ENCODE measurements at places on chromosomes 4 and X.

GRCh38 chr4:13496605-13497004, 12.5 kb upstream of the RAB28 start:
- no peak for DNase-seq

- DNase-seq = no peak
These were observed 765.3 kb upstream of the GRIA3 start for GRCh38 chrX:122418758-122419157.

- DNase-seq = no peak
These were observed 35.3 kb upstream of the TENM3 start for GRCh38 chr4:182207830-182208396.

DNA sequence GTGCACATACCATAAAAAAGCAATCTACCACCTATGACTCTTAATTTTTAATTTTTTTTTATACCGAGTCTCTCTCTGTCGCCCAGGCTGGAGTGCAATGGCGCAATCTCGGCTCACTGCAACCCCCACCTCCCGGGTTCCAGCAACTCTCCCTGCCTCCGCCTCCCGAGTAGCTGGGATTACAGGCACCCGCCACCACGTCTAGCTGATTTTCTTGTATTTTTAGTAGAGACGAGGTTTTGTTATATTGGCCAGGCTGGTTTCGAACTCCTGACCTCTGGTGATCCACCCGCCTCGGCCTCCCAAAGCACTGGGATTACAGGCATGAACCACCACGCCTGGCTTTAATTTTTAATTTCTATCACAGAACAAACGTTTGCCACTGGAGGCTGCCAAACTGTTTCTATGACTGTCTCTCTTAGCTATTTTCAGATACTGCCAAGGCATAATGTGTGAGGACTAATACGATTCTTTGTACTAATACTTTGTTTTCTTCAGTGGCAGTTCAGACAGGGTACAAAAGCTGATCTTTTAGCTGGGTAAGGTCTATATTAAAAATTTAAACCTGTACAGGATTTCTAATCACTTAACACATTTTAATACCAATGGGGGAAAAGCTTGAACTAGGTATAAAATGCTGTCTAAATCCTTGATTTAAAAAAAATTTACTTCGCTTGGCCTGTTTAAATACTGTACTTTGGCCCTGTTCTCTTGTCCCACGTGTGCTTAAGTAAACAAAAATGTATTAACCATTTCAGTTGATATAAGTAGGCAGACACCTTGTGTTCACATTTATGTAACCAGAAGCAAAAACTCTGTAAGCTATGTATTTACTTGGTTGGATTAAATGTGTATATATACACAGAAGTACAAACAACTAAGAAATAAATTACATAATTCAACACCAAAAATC, 2.3 kb downstream of the PGRMC2 start:
- no peak for DNase-seq

GRCh38 chr4:117817301-117817700, 217.0 kb upstream of the NDST3 start:
- DNase-seq = no peak

DNA sequence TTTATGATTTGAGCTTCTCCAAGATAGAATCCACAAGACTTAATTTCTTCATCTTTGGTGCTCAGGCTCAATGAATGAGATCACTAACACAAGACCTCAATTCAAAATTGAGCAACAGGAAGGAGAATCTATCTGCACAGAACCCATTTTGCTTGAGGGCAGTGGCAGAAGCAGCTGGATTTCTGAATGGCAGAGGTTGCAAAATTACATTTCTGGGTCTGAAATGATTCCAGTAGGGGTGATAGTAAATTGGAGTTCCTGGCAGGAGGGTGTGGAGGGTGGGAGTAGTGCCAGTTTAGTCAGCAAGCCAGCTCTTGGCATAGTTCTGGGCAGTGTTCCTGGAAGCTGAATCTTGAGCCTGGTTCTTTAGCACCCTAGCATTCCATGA, 281.1 kb downstream of the SLC7A11 start:
- DNase-seq = no peak

- DNase-seq = no peak
These were observed 156.4 kb downstream of the PPARGC1A start for GRCh38 chr4:23733476-23733875.

DNA sequence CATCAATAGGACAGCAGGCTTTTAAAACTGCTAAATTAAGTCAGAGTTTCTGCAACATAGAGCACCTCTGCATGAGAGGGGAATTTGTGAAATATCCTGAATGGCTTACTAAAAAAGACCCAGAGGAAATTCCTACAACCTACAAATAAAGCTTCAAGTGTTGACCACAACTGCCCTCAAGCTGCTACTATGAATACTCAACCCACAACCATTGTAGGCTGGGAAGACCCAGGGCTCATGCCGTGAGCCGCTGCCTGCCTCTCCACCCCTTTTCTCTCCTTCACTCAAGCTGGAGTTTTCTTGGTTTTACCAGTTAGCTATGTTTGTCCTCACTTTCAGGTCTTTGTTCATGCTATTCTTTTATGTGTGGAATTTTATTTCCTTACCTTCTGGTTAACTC, 151.6 kb downstream of the EMCN start:
- no peak for DNase-seq

DNA sequence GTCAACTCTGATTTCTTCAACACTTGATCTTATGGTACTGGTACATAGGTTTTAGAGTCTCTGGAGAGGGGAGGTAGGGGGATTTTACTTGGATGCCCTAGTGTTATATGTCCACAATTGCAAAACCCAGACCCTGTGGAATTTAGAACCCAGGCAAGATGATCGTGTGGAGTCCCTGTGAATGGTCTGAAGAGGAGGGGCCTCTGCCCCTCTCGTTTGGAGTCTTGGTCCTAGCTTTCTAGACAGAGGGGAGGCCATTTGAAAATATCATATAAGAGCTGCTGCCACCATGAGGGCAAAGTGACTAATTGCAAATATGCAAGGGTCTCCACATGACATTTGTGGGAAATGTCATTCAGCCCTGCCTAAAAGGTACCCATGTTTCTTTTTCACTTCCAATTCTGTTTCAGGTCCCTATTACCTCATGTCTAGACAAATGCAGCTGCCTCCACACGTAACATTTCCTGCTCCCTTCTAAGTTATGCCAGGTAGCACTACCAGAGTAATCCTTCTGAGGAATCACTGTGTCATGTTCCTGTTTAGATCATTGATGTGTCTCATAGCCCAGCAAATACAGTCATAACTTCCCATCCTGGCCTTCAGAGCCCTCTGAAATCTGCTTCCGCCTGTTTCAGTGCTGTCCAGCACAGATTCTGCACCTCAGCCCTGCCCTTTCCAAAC, 126.8 kb downstream of the KLHL8 start:
- DNase-seq = peak; percentile 29

- DNase-seq = no peak
These were observed 86.0 kb downstream of the EVC start for GRCh38 chr4:5796976-5797375.

DNA sequence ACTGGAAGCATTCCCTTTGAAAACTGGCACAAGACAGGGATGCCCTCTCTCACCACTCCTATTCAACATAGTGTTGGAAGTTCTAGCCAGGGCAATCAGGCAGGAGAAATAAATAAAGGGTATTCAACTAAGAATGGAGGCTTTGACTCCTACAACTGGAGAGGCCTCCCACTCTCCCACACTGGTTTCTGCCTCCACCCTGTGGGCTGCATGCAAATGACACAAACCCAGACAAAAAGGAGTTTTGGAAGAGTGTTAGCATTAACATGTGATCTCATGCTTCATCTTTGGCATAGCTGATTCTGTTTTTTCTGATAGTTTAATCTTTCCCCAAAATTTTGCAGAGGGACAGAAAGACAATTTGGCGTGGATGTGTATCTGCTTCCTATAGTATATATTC, 80.8 kb upstream of the IQCM start:
- DNase-seq = no peak

DNA sequence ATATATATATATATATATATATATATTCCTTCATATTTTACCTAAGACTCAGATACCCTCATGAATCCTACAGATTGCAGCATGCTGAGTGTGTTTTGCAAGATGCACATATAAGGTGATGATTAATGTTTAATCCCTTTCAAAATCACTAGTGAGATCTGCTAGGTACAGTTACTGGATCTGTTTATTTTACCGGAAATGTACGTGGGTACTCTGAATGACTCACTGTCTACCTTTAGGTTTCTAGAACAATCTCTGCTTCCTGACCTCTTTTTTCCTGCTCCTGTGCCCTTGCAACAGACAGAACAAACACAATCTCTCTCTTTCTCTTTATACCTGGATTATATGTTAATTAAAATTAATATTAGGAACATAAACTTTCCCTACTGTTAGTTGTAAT, 379.6 kb downstream of the FAM133A start:
- DNase-seq = no peak

DNA sequence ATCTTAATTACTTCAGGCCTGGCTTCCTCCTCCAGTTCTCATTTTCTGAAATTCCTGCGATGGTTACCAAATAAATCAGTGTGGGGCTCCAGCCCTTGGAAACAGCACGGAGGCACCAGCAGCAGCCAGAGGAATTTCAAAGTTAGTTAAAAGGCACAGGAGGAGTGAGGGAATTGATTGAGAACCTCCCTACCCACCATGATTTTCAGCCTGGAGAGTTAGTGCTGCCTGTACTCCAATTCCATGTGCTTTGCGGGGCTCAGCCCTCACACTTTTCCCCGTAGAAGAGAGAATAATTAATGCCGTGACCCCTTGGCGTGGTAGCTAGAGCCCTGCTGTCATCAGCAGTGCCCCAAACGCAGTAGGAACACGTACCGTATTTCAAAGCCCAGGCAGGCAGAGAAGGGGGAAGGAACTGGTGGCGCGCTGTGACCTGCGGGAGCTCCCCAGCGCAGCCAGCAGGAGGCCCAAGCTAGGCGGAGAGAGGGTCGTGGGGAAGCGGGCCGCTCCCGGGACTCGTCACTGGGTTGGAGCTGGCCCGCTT, 84.0 kb upstream of the IGFBP7 start:
- DNase-seq = no peak

DNA sequence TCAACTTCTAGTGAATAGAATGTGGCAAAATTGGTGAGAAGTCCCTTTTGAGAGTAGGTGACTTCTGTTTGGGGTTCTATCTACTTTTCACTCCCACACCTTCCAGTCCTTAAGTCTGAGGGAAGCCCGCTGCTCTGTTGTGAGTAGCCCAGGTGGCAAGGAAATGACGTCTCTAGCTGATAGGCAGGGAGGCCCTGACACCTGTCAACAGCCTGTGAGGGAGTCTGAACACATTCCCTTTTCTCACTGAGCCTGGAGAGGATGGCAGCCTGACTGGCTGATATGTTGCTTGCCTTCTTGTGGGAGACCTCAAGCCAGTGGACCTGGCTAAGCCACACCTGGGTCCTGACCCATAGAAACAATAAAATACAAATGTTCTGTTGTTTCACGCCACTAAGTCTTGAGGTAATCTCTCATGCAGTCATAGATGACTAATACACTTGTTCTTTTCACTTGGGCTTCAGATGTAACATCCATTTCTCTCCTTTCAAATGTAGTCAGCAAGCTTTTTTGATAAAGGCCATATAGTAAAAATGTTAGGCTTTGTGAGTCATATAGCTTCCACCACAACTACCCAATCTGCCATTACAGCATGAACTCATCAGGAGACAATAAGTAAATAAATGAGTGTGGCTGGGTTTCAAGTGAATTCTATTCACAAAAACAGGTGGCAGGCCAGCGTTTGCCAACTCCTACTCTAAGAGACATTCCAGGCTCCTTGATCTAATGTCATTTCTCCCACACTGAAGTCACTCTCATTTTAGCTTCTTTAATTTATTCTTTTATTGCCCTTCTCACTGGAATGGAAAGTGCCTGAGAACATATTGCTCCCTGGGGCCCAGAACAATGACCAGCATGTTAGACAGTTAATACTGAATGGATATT, 265.1 kb upstream of the MAD2L1 start:
- no peak for DNase-seq

- no peak for DNase-seq
These were observed 29.6 kb downstream of the SPARCL1 start for GRCh38 chr4:87499403-87500091.

GRCh38 chrX:38271154-38271716, 50.6 kb upstream of the SRPX start:
- no peak for DNase-seq

DNA sequence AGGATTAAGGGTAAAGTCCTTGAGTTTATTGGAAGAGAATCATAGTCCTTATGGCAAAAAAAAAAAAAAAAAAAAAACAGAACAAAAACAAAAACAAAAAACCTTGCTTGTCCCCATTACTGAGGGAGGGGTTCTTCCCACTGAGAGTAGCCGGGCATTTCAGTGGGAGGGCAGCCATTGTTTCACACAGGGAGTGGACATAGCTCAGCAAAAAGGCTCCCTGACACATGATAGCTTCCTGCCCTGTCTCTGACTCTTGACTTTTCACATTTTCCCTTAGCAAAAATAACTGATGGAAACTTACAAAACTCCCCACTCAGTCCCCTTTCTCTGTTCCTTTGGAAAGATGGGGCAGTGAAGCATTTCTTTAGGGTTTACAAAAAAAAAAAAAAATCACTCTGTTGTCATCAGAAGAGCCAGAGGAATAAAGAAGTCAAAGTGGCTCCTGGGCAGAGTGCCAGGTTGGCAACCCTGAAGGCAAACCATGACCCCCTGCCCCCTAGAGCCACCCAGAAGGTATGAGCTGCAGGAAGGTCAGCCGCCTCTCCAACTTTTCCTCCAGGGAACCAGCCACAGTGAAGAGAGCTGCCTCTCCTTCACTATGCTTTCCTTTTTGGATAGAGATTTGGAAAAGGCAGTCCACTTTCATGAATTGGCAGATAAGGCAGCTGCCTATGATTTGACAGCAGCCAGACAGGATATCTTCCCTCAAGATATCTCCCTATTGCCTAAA, 170.6 kb downstream of the KDR start:
- no peak for DNase-seq

- DNase-seq = no peak
These were observed 245.8 kb upstream of the GK2 start for GRCh38 chr4:79653871-79654270.

DNA sequence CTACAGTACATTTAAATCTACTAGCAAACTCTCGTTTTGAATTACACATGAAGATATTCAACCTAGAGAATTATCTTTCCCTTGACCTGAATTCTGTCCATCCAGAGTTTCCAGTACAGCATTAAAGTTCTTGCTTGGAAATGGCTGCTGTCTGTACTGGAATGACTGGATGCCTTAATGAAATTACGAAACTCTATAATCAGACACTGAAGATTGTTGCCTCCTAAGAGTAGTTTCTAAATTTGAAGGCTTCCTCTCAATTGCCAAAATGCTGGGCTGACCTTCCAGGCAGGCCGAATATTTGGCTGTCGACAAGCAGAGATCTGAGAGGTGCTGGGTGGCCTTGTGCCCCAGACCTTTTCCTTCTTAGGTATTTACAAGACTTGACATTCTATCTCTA, 215.1 kb upstream of the GPC4 start:
- DNase-seq = no peak

DNA sequence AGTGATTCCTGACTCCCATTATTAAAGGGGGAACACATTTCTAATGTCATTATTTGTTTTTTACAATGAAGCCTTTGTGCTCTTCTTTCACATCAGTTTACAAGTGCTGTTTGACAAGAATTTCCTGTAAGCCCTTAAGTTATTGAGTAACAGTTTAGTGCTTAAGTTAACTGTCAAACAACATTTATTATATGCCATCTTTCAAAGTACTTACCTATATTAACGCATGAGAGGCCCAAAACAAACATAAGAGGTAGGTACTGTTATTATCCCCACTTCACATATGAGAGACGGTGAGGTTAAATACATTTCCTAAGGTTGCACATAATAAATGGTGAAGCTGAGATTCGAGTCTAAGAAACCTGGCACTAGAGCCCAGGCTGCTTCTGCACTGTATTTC, 56.0 kb upstream of the MAGED1 start:
- no peak for DNase-seq

- no peak for DNase-seq
These were observed 783.5 kb downstream of the STPG2 start for GRCh38 chr4:97359826-97360225.

Data from CD4-positive, alpha-beta T cell treated with Interleukin-15 for 1 hour (primary cell).